Activated CD4-positive, alpha-beta T cell treated with anti-CD3 and anti-CD28 coated beads, Interleukin-2, amount 50 U/mL, for 16 hours (primary cell): ENCODE measurements at places on chromosomes 5 and 9.

- no peak for DNase-seq
Observed at GRCh38 chr9:2545881-2546490, 75.6 kb upstream of the VLDLR start.

- no peak for DNase-seq
Observed at GRCh38 chr9:14542071-14542470, 151.2 kb downstream of the ZDHHC21 start.

- DNase-seq = no peak
Observed at GRCh38 chr5:33470544-33470943, 29.8 kb downstream of the TARS1 start.

DNA sequence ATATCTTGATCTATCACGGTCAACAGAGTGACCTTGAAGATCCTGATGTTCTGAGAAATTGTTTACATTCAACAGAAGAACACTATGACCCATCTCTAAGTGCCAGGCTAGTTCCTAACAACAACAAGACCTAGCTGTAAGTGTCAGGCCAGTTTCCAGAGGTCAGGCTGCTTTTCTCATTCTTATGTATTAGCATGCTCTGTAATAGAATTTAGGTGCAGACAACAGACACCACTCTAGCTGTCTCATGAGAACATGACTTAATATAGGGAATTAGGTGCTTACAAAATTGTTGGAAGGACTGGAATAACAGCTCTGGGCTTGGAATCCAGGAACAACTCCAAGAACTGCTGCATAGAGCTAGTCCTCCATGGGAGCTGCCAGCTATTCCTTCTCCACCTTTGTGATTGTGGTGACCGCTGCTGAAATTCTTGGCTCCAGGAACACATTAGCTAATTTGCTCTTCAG is 138.7 kb downstream of the SNX18 start:
- no peak for DNase-seq

GRCh38 chr9:104143550-104143910 is 49.4 kb downstream of the SMC2 start:
- DNase-seq = peak; percentile 9

- DNase-seq = no peak
Observed at GRCh38 chr9:16171911-16172310, 619.1 kb downstream of the CCDC171 start.

- no peak for DNase-seq
Observed at GRCh38 chr9:119834064-119834620, 464.9 kb upstream of the BRINP1 start.

DNA sequence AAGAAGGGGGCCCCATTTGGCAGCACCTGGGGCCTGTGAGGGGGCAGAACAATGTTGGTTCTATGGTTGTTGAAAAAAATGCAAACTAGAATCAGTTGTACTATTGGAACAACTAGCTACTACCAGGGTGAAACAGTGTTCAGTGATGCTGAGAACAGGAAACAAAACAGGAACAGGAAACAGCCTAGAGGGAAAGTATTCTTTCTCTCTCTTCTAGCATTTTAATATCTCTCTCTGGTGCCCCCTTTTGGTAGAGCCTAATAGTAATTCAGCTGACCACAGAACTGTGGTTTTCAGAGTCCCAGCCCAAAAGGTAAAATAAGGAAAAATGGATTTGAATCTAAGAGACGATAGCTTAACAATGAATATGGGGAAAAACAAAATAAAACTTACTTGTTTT is 138.0 kb upstream of the KCNN2 start:
- peak; percentile 12 for DNase-seq

DNA sequence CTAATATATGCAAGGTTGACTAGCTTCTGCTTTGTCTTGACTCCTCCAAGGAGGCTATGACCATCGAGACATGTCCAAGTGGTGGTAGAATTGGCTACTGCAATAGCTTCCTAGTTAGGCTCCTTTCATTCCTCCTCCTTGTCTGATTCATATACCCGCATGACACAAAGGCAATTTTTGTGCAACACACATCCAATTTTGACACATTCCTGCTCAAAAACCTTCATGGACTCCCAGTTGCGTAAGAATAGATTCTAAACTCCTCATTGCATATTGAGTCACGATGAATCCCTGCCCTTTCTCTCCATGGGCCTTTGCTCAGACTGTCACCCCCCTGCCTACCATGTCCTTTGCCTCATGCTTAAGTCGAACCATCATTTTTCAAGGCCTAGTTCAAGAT is 344.5 kb downstream of the ACTL7B start:
- no peak for DNase-seq

DNA sequence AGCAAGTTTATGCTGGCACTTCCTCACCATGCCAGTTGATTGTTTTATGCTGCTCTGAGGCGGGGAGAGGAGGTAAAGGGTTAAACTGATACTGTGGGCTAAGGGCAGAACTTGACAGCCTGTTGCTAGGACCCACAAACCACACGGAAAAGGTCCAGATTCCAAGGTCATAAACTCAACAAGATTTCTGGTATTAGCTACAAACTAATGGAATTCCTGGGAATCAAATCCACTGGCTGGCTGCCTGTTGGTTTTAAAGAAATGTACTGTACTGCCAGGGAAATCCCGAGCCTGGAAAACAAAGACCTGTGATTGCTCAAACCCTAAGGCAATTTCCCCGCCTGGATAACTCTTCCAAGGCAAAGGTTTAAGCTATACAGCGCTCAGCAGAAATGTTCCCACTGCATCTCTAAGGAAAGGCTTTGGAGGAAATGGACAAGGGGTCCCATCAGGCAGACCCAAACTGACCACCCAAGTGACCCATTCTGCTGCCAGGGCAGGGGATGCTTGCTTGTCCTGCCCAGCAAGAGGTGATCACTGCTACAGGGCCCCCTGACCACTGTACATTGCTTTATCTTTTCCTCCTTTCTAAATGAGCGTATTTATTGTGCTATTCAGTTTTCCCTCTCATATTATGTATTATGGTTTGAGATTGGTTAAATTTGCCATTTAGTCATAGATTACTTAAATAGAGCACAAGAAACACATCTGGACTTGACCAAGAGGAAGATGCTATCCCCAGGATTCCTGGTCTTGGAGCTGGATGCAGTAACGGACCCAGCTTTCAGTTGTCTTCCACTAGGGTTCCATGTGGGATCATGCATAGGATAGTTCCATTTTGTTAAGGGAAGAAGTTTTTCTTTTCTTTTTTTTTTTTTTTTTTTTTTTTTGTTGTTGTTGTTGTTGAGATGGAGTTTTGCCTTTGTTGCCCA is 124.3 kb downstream of the SUSD1 start:
- DNase-seq = no peak

GRCh38 chr9:7982907-7983306 is 183.3 kb upstream of the DMAC1 start:
- no peak for DNase-seq

GRCh38 chr9:111691672-111692329 is 30.4 kb downstream of the GNG10 start:
- peak; percentile 14 for DNase-seq

DNA sequence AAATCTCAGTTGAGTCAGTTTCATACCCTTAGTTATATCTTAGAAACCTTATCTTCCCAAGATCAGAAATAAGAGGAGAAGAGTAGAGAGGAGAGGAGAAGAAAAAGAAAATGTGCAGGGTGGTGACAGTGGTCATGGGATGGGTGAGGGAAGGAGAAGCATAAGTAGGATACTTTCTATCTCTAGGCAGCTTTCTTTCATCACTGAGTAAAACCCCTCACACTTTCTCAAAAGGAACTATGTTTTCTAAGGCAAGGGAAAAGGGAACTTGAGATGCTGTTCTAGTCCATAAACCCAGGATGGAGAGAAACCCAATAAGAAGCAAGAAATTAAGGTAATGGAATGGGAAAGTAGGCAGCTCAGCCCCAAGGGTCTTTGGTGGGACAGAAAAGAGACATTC is 225.3 kb downstream of the MCTP1 start:
- no peak for DNase-seq

DNA sequence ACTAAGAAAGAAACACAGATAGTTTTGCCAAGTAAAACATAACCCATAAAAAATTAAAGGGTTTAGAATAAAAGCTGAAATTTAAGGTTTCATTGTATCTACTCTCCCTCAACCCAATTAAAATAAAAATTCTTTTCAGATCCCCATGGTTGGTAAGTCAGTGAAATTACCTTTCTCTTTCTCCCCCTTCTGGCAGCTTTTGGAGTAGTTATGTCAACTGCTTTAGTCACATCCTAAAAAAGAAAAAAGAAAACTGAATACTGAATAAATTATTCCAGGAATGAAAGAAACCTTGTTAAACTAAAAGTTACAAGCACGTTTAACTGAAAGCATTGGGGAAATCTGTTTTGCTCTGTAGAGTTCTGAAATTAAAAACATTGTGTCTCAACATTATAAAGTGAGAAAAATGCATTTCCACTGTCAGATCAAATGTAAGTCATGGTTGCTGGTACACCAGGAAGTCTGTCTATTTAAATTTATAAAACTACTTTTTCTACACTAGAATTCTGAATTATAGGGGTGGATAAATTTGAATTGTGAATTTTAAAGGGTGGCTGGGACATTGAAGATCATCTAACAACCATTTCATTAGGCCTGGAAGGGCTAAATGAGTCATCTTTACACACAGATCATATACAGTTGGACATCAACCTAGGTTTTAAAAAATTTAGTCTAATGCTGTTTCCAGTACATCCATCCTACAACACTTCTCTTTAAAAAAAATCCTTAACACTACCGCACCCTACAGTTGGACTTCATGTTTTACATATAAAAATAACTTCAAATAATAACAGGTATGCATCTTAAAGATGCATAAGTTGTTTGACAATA is 24.7 kb downstream of the PSIP1 start:
- DNase-seq = peak; percentile 11

GRCh38 chr5:102888483-102888882 is 133.4 kb downstream of the PAM start:
- no peak for DNase-seq

DNA sequence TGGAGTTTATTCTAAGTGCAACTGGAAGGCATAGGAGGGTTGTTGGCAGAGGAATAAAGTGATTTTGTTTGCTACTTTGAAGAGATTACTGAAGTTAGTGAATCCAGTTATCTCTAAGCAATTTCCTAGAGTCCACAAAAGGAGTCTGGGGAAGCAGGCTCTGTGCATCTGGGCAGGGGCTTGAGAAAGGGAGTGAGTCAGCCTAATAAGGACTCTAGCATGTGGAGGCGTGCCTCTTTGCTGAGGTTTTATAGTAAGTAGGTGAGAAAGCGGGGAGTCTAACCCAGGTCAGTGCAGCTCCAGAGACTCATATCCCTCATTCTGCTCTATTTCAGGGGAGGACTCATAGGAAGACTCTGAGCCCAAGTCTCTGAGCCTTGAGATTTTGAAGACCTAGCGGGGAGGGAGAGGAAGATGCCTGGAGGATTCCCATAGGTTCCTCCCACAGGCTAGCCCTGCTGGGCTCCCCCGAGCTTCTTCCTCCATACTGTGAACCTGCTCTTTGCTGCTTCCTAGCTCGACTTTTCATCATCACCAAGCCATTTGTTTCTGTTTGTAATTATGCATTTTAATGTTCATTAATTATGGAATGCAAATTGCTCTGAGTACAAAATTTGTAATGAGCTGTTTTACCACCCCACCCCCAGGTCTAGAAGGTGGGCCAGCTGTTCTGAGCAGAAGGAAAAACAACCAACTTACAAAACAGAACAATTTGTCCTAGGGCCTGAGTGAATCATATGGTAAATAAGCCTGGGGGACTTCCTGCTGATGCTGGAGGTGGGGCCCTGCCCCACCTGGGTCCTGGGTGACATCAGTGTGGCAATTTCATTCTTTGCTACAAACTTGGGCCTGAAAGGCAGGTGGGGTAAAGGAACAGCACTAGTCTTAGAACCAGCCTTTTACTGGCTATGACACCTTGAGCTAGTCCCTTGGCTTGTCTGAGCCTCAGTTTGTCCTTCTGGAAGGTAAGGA is 150.2 kb downstream of the TRIM32 start:
- DNase-seq = no peak

GRCh38 chr9:69012696-69013381 is 1.1 kb downstream of the PRKACG start:
- DNase-seq = peak; percentile 23

DNA sequence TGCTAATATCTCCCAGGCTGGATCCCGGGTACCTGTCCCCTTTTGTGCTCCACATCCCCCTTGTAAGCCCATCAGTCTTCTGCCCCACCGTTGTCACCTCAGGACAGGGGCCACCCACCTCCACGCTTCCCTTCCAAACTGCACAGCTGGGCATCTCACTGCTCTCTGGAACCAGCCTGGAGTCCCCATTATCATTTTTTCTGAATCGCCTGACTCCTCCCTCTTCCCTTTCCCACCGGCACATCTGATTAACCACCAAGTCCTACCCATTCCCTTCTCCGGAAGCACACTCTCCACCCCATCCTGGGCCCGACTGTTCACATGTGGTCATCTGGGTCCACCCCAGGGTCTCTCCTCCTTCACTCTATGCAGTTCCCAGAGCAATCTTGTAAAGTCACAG is 53.9 kb downstream of the PSD2 start:
- no peak for DNase-seq

- no peak for DNase-seq
Observed at GRCh38 chr5:1660001-1660400, 136.2 kb upstream of the LPCAT1 start.

DNA sequence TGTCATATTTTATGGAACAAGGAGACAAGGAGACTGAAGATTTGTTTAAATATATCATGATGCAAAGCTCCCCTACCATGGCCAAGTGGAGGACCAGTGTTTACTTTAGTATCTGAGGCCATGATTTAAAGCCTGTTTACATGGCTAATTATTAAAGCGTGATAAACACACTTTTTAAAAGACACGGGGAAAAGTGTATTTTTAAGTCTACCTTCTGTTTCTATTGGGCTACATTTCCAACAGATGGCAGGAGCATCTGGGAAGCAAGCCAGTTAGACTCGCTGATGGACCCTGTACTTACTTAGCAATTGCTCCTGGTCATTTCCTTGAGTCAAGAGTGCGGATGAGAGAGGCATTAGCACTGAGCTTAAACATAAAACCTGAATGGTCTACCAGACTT is 480.3 kb upstream of the SEMA6A start:
- DNase-seq = no peak

DNA sequence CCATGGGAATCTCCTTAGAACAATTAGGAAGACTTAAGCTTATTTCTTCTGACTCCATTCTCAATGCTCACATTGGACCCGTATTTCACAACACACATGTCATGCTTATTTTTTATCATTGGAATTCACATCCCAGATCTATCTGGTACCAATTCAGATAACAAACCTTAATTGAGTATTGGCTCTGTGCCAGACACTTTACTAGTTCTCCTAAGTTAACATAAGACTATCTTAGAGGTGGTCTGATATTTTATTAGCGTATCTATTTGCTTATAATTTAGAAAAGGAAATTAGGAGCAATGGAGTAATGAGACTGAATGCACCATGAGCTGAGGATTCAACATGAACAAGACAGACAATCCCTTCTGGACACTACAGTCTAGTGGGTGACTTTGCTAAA is 45.1 kb downstream of the FBXL7 start:
- no peak for DNase-seq

GRCh38 chr9:133609311-133610098 is at the start of gene FAM163B:
TSS of gene FAM163B (minus strand) at chr9:133609389. CDS start at chr9:133580223, 29,166 bp downstream.
- no peak for DNase-seq

GRCh38 chr5:116905885-116906284 is 331.3 kb upstream of the SEMA6A start:
- DNase-seq = no peak

DNA sequence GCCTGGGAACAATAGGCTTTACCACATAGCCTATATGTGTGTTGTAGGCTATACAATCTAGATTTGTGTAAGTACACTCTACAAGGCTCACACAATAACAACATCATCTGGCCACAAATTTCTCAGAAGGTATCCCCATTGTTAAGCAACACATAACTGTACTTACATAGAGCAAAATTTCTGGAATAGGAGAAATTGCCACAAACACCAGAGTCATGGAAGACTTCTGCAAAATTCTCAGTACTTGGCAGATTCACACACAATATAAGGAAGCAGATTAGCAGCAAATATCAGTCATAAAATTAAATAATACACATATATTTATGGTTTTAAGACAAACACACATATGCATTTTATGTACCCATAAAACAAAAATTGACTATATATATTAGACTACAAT is 16.4 kb downstream of the GNAQ start:
- DNase-seq = no peak
